ENCODE measurements at places on chromosomes 6 and 20. TPM values are rescaled to one million over a fixed set of nuclear protein-coding genes. Genes with fewer than 3 reads are reported as not detected.

GRCh38 chr6:157715728-157716164 lies 107.3 kb upstream of the SNX9 start:
- DNase-seq = no peak

GRCh38 chr6:64811119-64811518 lies 895.9 kb downstream of the EYS start:
- DNase-seq = no peak

- DNase-seq = no peak
These were observed 93.8 kb downstream of the MLIP start for GRCh38 chr6:54204921-54205591.

- DNase-seq = no peak
These were observed 37.2 kb upstream of the TAF8 start for GRCh38 chr6:42013134-42013516.

The TRIM15 gene
- 6.5 TPM for total RNA-seq

DNA sequence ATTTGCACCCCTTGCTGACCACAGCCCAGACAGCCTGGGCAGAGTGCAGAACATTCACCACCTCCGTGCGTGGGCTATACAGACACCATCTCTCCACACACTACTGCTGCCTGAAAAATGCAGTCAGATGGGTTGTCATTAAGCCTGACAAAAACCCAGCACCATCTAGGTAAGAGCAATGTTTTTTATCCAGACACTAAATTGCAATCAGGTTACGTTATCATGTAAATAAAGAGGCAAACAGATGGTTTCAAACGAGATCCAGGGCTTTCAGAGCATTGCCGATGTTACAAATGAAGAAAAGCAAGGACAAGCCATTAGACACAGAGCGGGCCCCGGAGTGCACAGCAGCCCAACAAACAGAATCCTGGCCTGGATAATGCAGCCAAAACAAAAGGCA lies 269.6 kb downstream of the PKHD1 start:
- DNase-seq = no peak

DNA sequence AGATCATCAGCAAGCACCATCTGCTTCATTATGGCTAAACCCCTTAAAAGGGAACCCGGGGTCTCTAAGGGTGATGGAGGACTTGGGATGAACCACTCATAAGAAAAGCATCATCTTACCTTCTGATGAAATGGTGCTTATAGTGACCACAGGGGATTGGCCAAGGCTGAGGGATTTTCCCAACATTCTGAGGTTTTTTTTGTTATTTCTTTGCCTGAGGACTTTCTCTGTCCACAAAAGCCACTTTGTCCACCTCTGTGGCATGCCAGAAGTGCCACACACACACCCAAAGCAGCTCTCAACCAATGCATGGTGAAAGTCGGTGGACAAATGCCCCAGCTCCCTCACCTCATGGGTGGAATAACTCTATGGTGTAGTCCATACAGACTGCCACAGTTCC lies 79.3 kb upstream of the TOP1 start:
- no peak for DNase-seq

All from HCT116 (cell line).